ENCODE measurements at places on chromosomes 2 and 18.

DNA sequence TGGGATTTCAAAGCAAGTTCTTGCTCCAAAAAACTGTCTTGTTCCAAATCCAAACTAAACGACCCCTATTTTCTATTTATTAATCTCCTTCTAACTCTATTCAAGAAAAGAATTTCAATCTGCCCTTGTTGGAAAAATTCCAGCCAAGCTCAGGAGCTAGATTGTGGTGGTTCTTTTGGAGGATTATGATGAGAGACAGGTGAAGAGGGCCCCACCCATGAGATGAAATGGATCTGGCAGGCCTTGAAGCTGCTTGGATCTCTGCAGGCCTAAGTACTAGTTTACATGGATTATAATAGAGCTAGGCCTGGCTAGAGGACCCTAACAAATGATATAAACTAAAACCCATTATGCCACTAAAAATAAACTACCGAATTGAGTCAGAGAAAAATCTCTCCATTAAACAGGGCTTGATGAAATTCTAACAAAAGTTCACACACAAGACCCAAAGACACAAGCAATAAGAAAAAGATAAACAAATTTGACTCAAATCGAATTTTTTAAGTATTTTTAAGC lies 101.6 kb downstream of the GFPT1 start:
- no peak for DNase-seq

- no peak for DNase-seq
Measured at GRCh38 chr2:218043100-218043499, 26.0 kb upstream of the RUFY4 start.

GRCh38 chr2:6683516-6683915 lies 182.2 kb downstream of the CMPK2 start:
- no peak for DNase-seq

GRCh38 chr2:42924418-42924886 lies 132.1 kb upstream of the HAAO start:
- DNase-seq = no peak

DNA sequence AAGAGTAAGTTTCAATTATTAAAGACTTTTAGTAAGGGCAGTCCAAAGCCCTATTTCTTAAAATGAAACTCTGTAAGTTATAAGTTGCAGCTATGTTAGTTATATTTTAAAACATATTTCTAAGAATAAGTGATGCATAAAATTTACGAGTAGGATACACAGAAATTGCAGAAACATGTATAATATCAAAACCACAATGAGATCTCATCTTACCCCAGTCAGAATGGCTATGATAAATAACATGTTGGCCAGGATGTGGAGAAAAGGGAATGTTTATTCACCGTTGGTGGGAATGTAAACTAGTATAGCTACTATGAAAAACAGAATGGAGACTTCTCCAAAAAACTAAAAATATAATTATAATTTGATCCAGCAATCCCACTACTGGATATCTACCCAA lies 201.2 kb downstream of the CBLN2 start:
- DNase-seq = no peak

- no peak for DNase-seq
Measured at GRCh38 chr2:49042488-49042887, 111.8 kb downstream of the FSHR start.

DNA sequence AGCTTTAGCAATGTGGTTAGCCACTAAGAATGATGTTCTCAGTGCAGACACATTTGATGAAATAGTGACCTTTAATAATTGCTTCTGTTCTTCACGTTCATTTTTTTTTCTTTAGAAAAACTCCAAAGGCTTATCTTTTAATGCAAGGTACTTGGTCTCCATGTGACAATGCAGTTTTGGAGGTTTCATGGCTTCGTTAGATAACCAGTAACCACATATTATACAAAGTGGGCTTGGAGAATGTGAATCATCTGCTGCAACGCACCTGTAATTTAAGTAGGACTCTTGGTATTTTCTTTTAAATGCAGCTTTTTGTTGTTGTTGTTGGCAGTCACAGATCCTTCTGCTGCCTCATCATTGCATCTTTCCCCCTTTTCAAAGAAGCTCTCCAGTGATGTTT lies 1606.3 kb downstream of the SUCLG1 start:
- DNase-seq = no peak

DNA sequence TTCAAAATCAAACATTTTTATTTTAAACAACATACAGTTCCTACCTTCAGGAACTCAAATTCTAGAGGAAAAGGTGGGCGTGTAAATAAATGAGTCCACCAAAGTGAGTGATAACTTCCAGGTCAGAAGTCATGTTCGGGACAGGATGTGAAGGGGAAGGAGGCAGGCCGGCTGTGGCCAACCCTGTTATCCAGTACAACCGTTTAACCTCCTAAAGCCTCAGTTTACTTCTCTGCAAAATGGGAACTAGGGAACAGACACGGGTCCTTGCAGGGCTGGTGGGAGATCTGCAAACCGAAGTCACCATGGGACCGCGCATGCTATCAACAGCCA lies 373 bp downstream of the EIPR1 start:
- no peak for DNase-seq

- no peak for DNase-seq
Measured at GRCh38 chr18:25464227-25464626, 112.3 kb upstream of the ZNF521 start.

DNA sequence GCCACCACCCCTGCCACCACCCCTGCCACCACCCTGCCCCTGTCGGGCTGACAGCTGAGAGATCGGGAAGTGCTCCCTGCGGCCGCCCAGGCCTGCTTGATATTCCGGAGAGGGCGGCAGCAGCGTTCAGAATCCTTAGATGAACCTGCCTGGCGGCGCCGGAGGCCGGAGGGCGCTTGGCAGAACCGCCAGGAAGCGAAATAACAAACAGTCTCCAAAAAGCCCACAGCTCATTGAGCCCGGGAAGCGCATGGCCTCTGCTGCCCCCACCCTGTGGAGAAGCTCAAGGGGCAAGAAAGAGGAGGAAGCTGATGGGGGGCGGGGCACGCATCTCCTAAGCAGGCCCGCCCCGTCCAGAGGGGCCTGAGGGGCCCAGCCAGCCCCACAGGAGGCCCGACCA lies 92.2 kb upstream of the MBOAT2 start:
- no peak for DNase-seq

GRCh38 chr2:203062126-203062525 lies 47.5 kb downstream of the NBEAL1 start:
- no peak for DNase-seq

GRCh38 chr18:31819106-31819924 lies 58.6 kb upstream of the SLC25A52 start:
- no peak for DNase-seq

DNA sequence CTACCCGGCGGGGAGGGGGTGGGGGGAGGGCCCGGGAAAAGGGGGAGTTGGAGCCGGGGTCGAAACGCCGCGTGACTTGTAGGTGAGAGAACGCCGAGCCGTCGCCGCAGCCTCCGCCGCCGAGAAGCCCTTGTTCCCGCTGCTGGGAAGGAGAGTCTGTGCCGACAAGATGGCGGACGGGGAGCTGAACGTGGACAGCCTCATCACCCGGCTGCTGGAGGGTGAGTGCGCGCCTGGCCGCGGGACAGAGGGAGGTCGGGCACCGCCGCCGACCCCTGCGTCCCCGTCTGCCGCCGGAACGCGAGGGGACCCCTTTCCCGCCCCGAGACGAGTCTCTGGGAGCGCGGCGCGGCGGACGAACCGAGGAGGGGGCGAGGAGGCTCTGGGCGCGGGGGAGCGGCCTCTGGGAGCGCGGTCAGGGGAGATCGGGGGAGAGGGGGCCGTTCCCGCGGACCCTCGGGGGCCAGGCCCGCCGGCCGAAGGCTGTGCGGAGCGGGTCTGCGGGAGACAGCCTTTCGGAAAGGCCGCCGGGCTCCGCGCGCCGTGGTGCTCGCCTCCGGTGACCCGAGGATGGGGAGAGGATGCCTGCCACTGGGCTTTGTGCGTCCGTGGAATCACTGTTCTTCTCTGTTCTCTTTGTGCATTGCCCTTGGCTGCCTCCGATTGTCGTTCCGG lies 463 bp downstream of the PPP1CB start:
- DNase-seq = peak; percentile 16

GRCh38 chr2:174025271-174026121 lies 60.3 kb upstream of the SP3 start:
- no peak for DNase-seq

DNA sequence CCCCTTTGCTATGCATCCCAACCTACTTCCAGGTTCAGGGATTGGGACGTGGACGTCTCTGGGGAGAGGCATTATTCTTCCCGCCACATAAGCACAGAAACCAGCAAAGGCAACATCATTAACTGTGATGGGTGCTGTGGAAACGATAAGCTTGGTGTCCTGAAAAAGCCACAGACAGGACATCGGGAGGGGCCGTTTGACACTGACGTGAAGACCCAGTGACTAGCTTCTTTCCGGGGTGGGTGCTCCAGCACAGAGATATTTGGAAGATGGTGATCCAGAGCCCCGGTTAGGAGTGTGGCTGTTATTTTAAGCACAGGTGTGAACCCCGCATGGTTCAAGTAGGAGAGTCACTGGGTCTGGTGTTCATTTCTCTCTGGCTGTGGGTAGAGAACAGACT lies 163.8 kb upstream of the HDAC4 start:
- DNase-seq = no peak
